ENCODE measurements at places on chromosomes 6 and 20.
A peak's percentile ranks its signal among the peaks of the same experiment; 100 is the strongest.

DNA sequence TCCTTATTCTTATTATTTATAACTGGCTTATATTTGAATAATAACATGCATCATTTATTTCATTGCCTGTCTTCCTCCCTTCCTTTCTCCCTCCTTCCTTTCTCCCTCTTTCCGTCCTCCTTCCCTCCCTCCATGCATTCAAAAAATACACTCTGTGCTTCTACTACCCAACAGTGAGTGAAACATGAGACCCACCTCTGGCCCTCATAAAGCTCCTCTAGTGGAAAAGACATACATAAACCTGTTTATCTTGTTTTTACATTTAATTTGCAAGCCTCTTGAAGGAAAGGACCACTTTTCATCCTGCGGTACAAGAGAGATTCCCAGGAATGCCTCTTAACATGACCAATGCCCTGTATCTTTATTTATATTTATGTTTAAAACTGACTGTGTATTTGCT is 21.8 kb upstream of the ISM1 start:
- DNase-seq: no peak

DNA sequence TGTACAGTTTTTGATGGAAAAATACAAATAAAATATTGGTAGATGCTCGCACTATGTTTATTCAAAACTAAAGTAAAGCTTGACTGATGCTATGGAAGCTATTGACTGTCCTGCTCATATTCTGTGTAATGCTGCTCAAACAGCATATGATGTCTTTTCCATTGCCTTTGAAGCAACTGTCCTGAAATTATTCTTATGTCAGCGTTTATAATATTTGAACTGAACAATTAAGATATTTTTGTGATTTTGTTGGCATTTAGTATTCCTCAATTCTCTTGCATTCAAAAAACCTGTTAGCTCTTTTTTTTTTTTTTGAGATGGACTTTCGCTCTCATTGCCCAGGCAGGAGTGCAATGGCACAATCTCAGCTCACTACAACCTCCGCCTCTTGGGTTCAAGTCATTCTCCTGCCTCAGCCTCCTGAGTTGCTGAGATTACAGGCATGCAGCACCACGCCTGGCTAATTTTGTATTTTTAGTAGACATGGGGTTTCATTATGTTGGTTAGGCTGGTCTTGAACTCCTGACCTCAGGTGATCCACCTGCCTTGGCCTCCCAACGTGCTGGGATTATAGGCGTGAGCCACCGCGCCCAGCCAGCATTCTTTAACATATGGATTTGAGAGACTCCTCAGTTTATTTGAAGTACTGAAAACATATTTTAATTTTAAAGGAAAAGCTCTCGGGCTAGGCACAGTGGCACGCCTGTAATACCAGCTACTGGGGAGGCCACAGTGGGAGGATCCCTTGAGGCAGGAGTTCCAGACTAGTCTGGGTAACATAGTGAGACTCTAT is 5.3 kb upstream of the DNAAF9 start:
- DNase-seq: no peak

- peak; percentile 67 for DNase-seq
These were observed 109.4 kb upstream of the CCN2 start for GRCh38 chr6:132060591-132060990.

- no peak for DNase-seq
These were observed 320.8 kb downstream of the TAF4 start for GRCh38 chr20:61744691-61745396.

- DNase-seq: no peak
These were observed 294.2 kb upstream of the TCF21 start for GRCh38 chr6:133594652-133595110.

GRCh38 chr6:164344801-164345291 is 930.3 kb downstream of the QKI start:
- DNase-seq: no peak

DNA sequence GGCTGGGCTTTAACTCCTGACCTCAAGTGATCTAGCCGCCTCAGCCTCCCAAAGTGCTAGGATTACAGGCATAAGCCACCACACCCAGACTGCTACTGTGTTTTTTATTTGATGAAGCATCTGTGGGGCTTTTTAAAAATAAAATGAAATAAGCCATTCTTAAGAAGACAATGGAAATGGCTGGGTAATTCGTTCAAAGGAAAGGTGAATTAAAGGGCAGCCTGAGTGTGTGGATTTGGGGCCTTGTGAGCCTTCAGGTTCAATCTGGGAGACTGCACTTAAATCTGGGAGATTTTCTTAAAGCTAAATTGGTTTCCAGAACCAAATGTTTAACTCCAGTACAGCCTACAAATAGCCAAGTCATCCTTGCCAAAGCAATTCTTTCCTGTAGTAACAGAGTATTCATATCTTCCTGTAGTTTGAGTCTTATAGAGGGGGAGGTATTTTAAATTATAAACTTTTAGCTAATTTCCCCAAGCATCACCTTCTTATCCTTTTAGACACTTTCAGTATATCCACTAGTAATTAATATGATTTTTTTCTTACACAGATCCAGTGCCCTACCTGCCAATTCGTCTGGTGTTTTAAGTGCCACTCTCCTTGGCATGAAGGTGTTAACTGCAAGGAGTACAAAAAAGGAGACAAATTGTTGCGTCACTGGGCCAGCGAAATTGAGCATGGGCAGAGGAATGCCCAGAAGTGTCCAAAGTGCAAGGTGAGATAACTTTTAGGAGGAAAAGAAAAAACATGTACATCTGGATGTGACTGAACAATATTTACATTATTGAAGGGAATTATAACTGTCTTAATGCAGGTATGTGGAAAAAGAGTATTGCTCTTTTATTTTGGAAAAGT is 95.4 kb downstream of the RNF217 start:
- no peak for DNase-seq

Measured in adipocyte (in vitro differentiated cells).